ENCODE measurements at places on chromosomes 1 and 21. TPM values are rescaled to one million over a fixed set of nuclear protein-coding genes. Genes with fewer than 3 reads are reported as not detected.

Gene CD1B
- total RNA-seq, result not detected

Gene CELF3
- not detected for total RNA-seq

Gene TAS1R1
- 0.17 TPM for total RNA-seq

Gene ASCL5
- not detected for total RNA-seq

Gene S100A5
- not detected for total RNA-seq

Gene SPRR2A
- not detected for total RNA-seq

Gene ZCCHC17
- 43.7 TPM for total RNA-seq

Gene KMO
- not detected for total RNA-seq

Gene ANGEL2
- 35.1 TPM for total RNA-seq

Gene HSD3B1
- not detected for total RNA-seq

Gene S100A8
- total RNA-seq, result not detected

Gene PBX1
- 22.7 TPM for total RNA-seq

Gene PTPN7
- not detected for total RNA-seq

Gene TRNP1
- 217 TPM for total RNA-seq

Gene PIGP
- total RNA-seq, result 14.7 TPM

Gene SPRR1A
- not detected for total RNA-seq

Gene PER3
- 1.8 TPM for total RNA-seq

Gene NCF2
- total RNA-seq, result not detected

Gene ABCA4
- not detected for total RNA-seq

Gene BMP8A
- not detected for total RNA-seq

Gene PCP4
- not detected for total RNA-seq

Gene SLC44A3
- 0.17 TPM for total RNA-seq

Gene TSPAN2
- total RNA-seq, result not detected

Gene TACSTD2
- total RNA-seq, result 0.45 TPM

Gene SLC1A7
- total RNA-seq, result not detected

Gene FCGR3B
- not detected for total RNA-seq

Gene LEFTY1
- total RNA-seq, result not detected

Gene DDR2
- total RNA-seq, result 80.9 TPM

Gene LENEP
- not detected for total RNA-seq

Gene PM20D1
- not detected for total RNA-seq

Gene DIO1
- not detected for total RNA-seq

Gene NCAM2
- total RNA-seq, result 1.0 TPM

Gene IRF2BP2
- total RNA-seq, result 48.5 TPM

Gene ATP6V1G3
- not detected for total RNA-seq

Gene CASQ1
- 0.15 TPM for total RNA-seq

Gene MYCL
- total RNA-seq, result 0.15 TPM

Gene PADI2
- under 0.01 TPM for total RNA-seq

Gene ALX3
- total RNA-seq, result not detected

Gene RIPK4
- under 0.01 TPM for total RNA-seq

Gene CCDC24
- total RNA-seq, result 3.0 TPM

Gene LRRIQ3
- 0.17 TPM for total RNA-seq

Gene CD1E
- total RNA-seq, result not detected

Gene EXTL1
- total RNA-seq, result 0.30 TPM

Gene CYP4A22
- not detected for total RNA-seq

Gene TLR5
- total RNA-seq, result not detected

Gene USF1
- total RNA-seq, result 38.2 TPM

Gene CCSAP
- 6.1 TPM for total RNA-seq

Gene SLC44A5
- not detected for total RNA-seq

Gene CLDN14
- not detected for total RNA-seq

Gene GCLM
- 4.9 TPM for total RNA-seq

Gene CCDC17
- total RNA-seq, result under 0.01 TPM

Gene KLF17
- total RNA-seq, result under 0.01 TPM
